ENCODE measurements at places on chromosomes 16 and 17. TPM values are rescaled to one million over a fixed set of nuclear protein-coding genes. Genes with fewer than 3 reads are reported as not detected.

The KRTAP3-2 gene
- not detected for total RNA-seq

GRCh38 chr16:65476448-65476955, 354.6 kb upstream of the CDH11 start:
- DNase-seq = no peak

- DNase-seq = no peak
These were observed 16.2 kb upstream of the SEZ6 start for GRCh38 chr17:29022074-29022473.

DNA sequence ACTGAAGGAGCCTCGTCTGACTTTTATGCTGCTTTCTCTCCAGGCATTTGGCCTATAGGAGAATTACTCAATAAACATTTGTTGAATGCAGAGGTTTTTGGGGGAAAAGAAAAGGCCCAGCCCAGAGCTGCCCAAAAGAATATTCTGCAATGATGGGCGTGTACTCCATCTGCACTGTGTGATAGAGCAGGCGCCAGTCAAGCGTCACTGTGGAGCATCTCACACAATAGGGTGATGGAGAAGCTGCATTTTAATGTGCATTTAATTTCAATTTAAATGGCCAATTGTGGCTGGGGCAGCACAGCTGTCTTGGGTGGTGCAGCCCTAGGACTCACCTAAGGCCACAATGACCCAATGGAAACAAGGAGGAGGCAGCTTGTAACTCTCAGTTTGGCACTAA, 20.6 kb downstream of the GLYR1 start:
- no peak for DNase-seq

GRCh38 chr16:66057057-66057456, 309.4 kb upstream of the CDH5 start:
- DNase-seq = no peak

The ABCC12 gene
- total RNA-seq = not detected

GRCh38 chr17:74893936-74894671, 671 bp upstream of the FADS6 start:
- no peak for DNase-seq

DNA sequence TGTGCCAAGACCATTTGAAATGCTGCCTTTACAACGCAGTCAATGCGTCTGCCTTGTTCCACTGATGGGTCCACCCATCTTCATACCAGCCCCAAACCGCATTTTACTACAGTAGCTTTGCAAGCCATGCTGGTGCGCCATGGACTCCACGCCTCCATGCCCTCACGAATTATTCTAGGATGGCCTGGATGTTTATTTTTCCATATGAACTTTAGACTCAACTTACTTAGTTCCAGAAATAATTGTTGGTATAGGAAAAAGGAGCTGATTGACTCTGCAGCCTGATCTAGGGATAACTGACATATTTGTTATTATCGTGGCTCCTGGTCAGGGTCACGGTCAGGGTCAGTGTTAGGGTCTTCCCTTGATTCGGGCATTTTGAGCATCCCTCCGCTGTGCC, 70.0 kb upstream of the ZNF469 start:
- no peak for DNase-seq

The STAC2 gene
- not detected for total RNA-seq

DNA sequence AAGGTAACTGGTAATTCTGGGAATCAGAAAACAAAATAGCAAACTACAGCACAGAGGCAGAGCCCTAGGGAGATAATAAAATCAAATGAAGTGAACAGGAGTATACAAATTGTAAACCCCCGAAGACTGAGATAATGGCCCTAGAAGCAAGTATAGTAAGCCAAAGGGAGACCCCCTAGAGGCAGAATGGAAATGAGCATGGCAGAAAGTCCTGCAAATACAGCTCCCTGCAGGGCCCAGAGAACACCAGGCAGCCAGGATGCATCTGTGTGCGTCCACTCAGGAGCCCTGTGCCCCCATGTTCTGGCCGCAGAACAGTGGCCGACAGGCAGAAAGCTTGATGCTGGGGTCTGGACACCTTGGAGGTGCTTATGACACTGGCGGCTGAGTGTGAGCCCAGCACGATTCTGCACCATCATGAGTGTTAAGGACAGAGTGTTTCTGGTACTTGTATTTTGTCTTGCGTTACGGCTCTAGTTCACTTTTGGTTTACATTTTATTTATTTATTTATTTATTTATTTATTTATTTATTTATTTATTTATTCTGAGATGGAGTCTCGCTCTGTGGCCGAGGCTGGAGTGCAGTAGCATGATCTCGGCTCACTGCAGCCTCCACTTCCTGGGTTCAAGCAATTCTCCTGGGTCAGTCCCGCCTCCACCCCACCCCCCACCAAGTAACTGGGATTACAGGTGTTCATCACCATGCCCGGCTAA, 48.7 kb downstream of the RGS9 start:
- no peak for DNase-seq

The ADORA2B gene
- 4.7 TPM for total RNA-seq

DNA sequence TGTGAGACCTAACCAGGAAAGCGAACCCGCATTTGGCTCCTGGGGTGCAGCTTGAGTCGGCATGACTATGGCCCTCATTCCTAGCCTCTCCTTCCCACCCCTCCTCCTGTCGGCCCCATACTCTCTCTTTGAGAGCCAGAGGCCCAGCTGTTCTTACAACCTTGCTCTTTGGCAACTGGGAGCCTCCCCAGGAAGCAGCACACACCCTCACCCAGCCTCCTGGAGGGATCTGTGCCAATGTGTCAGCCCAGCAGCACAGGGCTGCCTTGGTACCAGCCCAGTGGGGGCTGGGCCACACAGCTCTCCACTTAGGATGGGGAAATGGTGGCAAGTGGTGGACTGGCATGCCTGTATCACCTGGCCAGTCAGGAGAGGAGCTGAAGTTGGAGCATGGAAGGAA, 70.3 kb upstream of the LGALS9 start:
- no peak for DNase-seq

GRCh38 chr16:9119795-9120194, 28.4 kb downstream of the HAPSTR1 start:
- no peak for DNase-seq

The TSPAN10 gene
- total RNA-seq = 0.75 TPM

DNA sequence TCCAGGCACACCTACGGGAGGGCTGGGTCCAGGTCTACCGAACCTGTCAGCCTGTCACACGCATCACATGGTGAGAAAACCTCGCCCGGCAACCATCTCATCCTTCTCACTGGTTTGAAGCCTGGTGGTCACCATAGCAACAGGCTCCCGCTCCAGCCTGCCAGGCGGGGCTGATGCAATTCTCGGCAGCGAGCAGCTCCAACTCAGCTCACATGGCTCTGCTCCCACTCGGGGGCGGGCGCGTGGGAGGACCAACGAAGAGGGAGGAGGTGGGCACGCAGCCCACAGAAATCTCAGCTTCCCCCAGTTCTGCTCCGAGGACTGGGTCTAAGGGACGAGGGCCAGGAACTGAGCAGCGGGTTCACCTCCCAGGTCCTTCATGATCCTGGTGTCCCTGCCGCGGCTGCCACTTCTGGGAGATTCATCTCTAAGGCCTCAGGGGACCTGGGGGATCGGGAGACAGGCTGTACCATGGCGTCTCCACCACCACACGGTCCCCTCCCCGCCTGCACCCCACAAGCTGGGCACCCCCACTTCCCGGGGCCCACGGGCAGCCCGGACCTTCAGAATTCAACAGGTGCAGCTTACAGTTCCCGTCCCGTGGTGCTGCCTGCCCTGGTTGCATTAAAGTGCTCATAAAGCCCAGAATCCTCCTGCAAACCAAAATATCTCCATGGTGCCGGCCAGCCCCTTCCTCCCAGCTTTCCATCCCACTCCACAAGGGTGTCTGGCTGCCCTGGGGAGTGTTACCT, 25.8 kb downstream of the ABR start:
- DNase-seq = no peak

DNA sequence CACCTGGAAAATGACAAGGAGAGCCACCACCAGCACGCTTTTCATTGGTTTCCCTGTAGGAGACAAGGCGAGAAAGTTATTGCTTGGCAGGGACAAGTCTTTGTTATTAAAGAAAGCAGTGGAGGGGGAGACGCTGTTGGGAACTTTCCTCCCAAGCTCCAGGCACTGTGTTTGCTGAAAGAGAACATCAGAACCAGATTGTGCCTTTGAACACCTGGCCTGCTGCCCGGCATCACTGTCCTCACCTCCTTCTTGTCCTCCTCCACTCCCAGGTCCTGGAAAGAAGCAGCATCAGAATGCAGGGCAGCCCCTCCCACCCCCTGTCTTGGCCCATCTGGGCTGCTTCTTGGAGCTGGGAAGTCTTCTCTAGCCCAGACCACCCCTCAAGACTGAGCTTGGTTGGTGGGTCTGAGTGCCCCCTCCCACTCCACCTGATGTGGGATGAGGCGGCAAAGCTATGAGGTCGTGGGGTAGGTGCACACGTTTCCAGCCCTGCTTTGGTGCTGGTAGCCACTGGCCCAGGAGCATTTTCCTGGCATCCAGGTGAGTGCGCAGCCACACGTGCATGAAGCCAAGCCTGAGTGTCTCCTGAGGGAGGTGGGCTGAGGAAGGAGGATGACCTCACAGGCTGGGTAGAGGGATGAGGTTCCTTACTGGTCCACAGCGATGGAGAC, 6.2 kb downstream of the CCR7 start:
- DNase-seq = peak; percentile 54

DNA sequence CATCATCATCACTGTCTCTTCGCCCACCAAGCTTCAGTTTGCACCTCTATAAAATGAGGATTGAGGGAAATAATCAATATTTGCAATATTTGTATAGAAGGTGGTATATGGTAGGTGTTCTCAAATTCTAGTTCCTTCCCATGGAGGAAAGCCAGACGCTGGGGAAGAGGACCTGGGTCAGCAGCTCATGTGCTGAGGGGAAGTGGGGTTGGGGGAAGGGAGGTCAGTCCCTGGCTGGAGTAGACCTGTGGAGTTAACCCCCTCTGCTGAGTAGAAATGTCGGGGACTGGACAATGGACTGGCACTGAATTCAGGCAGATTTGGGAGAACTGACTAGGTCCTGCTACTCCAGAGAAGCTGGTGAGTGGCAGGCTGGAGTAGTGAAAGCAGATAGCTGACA, 12.8 kb upstream of the ITGB3 start:
- DNase-seq = no peak

The PRR15L gene
- not detected for total RNA-seq

DNA sequence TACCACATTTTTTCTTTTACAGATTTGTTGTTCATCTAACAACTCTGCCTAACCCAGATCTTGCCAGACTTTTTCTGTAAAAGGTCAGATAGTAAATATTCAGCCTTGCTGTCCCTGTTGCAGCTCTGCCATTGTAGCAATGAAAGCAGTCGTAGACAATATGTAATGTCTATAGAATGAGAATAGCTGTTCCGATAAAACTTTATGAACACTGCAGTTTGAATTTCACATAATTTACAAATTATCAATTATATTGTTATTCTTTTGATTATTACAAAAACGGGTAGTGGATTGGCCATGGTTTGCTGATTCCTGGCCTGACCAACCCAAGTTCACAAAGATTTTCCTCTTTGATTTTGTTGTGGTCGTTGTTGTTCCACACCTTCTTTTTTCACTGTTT, 2.9 kb downstream of the LRRC37B start:
- no peak for DNase-seq

The ZNF594 gene
- total RNA-seq = 3.3 TPM

The BCL7C gene
- 27.3 TPM for total RNA-seq

- DNase-seq = no peak
These were observed 56.3 kb upstream of the IL34 start for GRCh38 chr16:70589998-70590471.

The TBC1D3C gene
- total RNA-seq = not detected

- no peak for DNase-seq
These were observed 1.7 kb upstream of the STAT3 start for GRCh38 chr17:42389899-42390298.

GRCh38 chr17:78742901-78743300, 39.2 kb downstream of the CYTH1 start:
- no peak for DNase-seq

DNA sequence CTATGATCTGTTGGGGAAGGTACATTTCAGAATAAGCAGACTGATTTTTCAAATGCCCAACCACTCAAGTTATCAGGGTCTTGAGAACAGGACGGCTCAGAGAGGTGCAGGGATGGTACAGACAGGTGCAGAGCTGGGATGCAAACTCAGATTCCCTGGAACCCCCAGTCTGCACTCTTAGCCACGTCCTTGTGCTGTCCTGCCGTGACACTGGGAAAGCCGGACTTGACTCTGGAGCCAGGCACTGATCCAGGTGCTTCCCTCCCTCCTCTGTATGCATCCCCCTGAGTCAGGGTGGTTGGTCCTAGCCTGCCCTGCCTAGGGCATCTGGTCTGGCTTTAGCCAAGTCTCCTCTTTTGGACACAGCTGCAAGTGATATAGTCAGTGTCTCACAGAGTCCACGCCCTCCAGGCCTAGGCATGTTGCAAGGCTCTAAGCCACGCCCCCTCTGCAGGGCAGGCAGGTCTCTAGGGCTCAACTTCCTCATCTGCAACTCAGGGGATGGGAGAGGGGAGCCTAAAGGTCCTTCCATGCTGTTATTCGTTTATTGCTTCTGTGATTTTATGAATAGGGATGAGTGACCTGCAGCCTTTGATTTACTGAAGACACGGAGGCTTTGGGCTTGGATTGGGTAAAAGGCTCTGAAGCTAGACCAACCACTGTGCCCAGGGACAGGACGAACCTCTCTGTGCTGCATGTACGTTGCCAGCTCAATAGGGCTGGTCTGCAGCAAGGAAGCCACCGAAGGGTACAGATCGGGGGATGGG, 97.3 kb downstream of the SDK2 start:
- no peak for DNase-seq

GRCh38 chr17:18084256-18084655, 3.5 kb upstream of the DRG2 start:
- no peak for DNase-seq

- DNase-seq = no peak
These were observed at the start of gene FBXL16 for GRCh38 chr16:705431-706188. FBXL16 (minus strand) TSS chr16:705801; CDS start chr16:697405, 8,396 bp downstream.

The DLX4 gene
- total RNA-seq = 0.27 TPM

DNA sequence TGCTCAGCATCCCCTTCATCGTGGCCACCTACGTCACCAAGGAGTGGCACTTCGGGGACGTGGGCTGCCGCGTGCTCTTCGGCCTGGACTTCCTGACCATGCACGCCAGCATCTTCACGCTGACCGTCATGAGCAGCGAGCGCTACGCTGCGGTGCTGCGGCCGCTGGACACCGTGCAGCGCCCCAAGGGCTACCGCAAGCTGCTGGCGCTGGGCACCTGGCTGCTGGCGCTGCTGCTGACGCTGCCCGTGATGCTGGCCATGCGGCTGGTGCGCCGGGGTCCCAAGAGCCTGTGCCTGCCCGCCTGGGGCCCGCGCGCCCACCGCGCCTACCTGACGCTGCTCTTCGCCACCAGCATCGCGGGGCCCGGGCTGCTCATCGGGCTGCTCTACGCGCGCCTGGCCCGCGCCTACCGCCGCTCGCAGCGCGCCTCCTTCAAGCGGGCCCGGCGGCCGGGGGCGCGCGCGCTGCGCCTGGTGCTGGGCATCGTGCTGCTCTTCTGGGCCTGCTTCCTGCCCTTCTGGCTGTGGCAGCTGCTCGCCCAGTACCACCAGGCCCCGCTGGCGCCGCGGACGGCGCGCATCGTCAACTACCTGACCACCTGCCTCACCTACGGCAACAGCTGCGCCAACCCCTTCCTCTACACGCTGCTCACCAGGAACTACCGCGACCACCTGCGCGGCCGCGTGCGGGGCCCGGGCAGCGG, 3.2 kb downstream of the UTS2R start:
- DNase-seq = no peak

The HAP1 gene
- not detected for total RNA-seq

All from activated naive CD4-positive, alpha-beta T cell treated with anti-CD3 and anti-CD28 coated beads, Interleukin-2, amount 50 U/mL, for 72 hours (primary cell).